ENCODE measurements at places on chromosomes 12 and 14.

DNA sequence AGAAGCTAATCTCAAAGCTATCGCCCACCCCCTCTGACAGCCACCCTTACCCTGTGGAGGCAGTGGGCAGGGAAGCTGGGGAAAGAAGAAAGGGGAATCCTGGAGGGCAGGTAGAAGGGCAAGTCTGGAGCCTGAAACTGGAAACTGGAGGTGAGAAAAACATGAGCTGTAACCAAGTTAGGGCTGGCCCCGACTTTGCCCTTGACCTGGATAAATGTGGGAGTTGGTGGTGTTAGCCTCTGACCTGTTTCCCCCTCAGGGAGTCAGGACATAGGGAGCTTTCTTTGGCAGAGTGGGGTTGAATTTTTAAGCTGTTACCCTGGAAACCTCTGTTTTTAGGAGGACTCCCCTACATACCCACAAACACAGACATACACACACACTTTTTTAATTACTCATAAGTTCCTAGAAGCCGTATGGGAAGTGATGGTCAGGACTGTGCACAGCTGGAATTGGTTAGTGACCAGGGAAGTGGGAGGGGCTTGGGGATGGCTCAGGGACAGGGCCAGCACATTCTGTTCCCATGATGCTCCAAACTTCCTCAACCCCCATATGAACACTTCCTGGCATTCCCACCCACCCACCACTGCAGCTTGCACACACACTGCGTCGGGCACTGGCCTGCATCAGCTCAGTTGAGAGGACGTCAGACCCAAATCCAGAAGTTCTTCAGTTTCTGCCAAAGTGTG is 5.0 kb upstream of the MMP19 start:
- DNase-seq, result no peak

GRCh38 chr12:62917926-62918325 is 17.0 kb downstream of the PPM1H start:
- DNase-seq, result no peak

DNA sequence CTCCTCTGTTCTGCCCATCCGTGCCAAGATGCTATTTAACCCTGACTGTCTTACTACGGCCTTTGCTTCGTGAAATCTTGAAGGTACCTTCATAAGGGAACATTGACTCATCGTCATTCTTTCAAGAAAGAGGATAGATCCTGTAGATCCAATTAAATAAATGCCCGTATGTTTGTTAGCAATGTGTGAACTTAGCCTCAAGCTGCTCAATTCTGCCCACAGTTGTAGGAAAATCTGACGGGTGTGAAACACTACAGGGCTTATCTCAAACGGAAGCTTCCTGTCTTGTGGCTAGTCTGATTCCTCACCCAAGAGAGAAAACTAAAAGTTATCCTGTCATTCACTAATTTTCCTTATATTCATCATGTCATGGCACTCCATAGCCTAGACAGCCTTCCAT is 168.0 kb upstream of the TBX3 start:
- DNase-seq, result no peak

DNA sequence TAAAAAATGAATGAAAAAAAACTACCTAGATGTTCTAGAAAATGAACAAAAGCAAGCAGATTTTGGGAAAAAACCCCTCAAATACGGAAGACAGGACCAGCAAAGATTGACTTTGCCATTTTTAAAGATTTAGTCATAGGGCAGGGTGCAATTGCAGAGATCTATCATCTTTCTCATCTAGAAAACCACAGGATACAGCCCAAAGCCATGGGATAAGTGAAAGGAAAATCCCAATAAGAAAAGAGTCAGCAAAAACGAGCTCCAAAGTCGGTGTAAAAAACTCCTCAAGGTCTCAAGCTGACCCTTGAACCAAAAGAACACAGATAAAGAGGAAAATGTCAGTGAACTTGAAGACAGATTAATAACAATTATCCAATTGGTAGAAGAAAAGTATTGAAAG is 28.0 kb downstream of the CEP290 start:
- no peak for DNase-seq

DNA sequence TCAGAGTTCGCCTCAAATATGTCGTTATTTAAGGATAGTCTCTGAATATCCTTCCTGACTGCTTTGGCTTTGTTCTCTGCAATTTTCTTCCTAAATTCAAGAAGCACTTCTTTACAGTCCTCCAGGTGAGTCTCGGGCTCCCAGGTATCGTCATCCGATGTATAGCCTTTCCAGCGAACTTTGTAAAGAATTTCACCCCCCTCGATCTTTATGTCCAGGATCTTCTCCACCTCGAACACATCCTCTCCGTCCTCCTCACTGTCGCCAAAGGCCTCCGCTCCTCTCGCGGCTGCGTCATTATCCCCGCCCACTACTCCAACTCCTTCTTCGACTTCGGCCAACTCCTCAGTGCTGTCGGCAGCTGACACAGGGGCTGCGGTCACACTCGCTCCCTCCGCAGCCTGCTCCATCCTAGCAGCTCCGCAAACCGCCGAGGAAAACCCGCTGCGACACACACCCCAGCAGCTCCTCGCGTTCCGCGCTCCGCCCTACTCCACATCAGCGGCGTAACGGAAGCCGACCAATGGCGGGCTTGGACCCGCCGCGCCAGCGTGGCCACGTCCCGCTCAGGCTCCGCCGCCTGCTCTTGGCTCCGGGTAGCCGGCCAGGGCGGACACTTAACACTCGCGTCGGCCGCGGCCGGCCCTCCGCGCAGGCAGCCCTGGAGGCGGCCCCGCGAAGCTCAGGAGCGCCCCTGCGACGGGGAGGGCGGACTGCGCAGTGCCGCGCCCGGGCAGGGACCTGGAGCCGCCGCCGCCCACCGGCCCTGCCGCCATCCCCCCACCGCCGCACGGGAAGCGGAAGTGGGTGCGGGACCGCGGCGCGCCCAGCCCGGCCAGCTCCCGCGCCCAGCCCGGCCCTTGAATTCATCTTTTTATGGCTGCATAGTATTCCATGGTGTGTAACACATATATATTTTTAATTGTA is 4.1 kb downstream of the CD163L1 start:
- peak; percentile 7 for DNase-seq

DNA sequence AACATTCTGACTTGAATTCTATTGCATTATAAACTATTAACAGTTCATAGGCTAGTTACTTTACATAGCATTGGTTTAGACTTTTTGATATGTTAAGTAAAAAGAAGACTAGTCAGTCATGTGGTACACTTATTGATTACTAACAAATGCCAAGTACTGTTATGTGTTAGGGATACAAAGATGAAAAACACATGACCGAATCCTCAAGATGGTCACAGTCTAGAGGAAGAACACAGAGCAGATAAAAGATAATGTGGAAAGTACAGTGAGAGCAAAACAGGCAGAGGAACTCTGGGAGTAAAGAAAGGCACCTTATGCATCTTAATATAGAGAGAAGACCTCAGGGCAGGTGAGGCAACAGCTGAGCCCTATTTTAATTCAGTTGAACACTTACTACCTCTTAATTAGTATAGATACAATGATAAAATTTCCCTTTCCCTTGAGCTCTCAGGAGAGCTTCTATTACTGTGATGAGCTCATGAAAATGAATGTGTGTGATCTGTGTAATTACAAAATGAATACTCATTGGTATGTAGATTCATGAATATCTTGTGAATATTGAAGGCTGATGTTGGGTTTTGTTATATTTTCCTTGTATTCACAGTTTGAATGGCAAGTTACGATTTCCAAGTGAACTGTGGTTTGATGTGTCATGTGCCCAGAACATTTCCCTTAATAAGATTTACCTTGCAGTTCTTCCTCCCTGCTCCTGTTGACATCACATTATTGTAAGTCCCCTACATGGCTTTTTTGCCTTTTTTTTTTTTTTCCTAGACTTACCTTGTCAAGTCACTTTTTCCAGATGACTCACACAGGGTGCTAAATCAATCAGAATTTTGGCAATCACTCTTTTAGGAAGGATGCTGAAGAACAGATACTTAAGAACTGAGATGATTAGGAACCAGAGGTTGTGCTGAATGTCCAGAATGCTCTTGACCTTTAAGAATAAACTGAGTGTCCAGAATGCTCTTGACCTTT is 29.5 kb upstream of the MSRB3 start:
- no peak for DNase-seq

GRCh38 chr14:62796431-62796830 is 248.8 kb downstream of the KCNH5 start:
- no peak for DNase-seq

- DNase-seq, result no peak
Measured at GRCh38 chr12:6364044-6364374, 11.4 kb downstream of the SCNN1A start.

GRCh38 chr14:84477996-84478395 is 1051.9 kb upstream of the FLRT2 start:
- DNase-seq, result no peak

DNA sequence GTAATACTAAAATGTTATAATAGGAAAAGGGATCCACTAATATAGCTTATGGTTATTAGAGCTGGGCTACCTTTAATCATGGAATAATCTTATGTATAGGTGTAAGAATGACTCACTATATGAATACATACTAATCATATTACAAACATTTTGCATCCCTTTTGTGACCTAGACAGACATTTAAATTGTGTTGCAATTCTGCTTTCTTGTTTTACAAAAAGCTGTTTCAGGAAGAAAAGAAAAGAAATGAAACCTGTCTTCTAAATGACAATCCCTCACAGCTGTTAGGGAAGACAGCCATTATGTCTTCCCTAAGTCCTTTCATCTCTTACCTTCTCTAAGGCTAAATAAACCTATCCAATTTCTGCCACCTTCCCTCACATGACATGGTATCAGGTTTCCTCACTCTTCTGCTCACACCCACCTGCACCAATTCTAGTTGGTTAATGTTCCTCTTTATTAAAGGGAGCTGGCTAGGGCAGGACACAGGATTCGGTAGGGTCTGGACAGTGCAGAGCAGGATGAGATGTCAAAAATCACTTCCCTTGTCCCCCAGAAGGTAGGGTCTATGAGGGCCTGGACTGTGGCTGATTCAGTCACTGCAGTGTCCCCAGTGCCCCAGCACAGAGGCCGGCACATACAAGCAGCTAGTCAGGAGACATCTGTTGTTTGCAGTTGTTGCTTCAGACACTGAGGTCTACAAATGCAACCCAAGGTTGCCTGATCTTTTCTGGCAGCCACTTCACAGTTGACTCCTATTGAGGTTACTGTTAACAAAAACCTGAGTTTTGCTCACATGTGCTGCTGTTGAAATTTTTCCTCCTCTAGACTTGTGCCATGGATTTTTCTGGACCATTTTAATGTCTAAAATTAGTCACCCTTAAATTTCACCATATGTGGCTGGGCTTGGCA is 3.7 kb downstream of the DHRS7 start:
- no peak for DNase-seq

DNA sequence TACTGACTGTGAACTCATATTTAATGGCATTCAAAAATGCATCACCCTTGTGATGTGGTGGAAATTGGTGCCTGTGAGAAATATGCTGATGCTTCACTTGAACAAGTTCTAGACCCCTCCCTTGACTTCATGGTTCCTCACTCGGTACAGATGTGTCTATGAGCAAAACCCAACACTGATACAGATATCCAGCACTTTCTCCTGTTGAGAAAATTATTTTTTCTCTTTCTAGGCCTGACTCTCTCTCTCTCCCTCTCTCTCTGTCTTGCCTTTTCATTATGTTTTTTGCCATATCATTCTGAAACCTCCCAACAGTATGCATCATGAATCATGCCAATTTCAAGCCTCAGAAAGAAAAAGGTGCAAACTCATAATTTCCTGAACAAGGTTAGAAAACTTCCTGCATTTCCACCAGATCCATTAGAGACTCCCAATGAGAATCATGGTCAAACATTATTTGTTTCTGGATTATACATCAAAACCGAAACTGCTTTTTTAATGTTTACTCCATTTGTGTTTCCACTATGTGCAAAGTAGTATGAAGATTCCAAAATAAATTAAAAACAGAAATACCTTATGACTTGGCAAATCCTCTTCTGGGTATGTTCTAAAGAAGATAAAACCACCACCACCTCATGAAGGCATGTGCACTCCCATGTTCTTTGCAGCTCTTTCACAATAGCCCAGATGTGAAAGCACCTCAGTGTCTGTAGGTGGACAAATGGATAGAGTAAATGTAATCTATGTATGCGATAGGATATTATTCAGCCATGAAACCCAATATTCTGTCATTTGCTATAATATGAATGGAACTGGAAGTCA is 543.6 kb downstream of the TMEM121 start:
- DNase-seq, result no peak

DNA sequence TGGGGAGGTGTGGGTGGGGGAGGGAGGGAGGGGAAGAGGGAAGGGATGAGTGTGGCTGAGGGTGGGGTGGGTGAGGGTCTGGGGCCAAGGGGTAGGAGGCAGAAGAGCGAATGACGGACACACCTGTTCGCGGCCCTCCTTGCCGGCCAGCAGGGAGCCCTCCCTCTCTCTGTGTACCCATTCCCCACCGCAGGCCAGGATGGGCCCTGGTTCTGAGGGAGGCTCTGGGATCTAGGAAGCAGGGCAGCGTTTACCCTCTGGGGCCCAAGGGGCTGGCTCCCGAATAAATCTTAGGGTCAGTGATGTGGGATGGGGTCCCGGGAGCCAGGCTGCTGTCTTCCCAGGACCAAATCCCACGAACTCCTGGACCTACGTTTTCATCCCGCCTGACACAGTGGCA is 46.0 kb upstream of the ESRRB start:
- no peak for DNase-seq

GRCh38 chr14:55654243-55654642 is 74.2 kb downstream of the KTN1 start:
- no peak for DNase-seq

DNA sequence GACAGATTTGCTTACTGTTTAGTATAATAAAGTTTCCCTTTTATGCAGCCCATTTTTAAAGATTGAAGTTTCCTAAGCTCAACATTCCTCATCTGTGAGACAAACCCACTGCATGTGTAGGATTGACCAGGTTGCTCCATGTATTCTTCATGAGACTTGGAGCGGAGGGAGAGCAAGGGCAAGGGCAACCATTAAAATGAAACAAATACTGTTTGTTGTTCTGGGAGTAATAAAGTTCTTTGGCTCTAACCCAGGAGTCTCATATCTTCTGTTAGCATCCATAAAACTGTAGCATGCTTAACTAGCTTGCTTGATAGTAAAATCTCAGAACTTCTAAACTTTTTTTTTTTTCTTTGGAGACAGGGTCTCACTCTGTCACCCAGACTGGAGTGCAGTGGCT is 74.2 kb downstream of the NTS start:
- DNase-seq, result no peak

- DNase-seq, result no peak
Measured at GRCh38 chr12:120847814-120848213, 56.3 kb downstream of the SPPL3 start.

- DNase-seq, result no peak
Measured at GRCh38 chr14:82655770-82656169, 1122.1 kb upstream of the SEL1L start.

- no peak for DNase-seq
Measured at GRCh38 chr12:79634957-79635471, 55.8 kb downstream of the PAWR start.

DNA sequence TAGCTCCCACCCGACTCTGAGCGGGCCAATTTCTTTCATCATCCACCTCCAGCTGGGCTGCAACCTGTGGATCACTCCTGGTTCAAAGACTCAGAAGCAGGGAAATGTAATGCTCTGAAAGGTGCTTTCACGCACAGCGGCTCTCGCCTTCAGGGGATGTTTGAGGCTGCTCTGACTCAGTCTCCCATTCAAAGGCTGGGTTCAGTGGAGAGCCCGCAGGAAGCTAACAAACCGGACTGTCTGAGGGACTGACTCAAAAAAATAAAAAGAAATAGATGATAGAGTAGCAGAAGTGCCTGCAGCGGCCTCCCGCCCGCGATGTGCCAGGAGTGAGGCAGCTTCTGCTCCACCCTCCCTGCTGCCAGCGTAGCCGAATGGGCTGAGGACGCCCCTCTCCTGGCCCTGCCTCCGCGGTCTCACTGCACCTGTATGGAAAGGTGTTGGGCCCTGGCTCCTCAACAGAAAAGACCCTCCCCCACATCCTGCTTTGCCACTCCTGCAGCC is 98.0 kb downstream of the GCH1 start:
- DNase-seq, result no peak
